ENCODE measurements at places on chromosomes 16 and 17.

GRCh38 chr17:71023249-71024030, 854.1 kb downstream of the KCNJ2 start:
- no peak for DNase-seq

DNA sequence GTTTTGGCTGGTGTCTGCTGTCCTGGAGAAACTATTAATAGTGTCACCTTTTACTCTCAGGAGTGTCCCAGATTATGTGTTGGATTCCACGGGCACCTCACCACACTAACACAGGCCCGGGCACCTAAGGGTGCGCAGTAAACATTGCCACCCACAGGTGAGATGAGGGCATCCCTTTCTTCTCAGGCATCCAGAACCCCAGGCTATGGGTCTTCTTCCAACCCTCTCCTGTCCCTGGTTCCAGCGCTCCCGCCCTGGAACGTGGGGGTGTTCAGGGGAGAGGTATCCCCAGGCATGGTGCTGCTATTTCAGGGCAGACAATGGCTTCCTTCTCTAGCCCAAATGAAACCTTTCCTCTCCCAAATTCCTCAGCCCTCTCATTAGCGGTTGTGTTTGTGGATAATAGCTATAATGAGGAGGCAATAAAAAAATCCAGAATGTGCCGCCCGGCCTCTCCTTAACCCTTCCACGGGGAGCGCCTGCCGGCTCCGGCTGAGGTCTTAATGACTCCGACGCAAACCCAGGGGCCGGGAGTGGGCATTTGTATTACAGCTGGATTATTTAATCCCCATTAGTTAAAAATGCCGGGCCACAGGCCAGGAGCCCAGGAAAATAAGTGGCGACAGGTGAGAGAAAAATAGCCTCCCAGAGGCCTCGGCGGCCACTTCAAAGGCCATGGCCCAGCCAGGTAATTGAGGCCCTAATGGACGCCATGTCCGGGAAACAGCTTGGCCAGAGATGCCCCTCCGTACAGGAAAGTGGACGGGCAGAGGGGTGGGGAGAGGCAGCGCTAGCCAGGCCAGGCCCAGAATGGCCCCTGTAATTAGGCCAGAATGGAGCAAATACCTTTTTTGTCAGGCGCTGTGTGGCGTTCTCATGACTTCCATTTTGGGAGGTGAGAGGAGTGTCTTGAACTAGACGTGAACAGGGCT, 102.8 kb downstream of the IRX5 start:
- DNase-seq: no peak

DNA sequence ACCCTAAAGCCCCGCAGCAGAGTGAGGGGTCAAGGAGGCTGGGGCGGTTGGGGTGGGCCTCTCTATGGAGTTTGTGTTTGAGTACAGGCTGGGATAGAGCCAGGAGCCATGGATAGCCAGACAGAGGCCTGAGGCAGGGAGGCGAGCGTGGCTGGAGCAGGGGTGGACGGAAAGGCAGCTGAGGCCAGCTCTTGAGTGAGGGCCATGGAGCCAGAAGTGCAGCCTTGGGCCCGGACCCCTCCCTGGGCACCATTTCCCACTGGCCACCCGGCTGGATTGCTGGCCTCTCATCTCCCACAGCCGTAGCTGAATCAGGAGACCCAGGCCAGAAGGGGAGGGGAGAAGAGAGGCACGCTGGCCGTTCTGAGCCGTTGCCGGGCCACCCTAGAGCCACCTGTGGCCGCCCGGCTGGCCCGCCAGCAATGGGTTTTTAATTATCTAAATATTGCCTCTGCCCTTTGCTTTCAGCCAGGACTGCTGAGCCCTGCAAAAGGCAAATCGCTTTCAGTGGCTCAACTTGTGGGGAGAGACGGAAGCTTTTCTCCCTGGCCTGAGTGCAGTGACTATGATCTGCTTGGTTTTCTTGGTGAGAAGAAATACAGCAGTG, 75.2 kb upstream of the GSE1 start:
- no peak for DNase-seq

- DNase-seq: no peak
These were observed 1.2 kb upstream of the SOST start for GRCh38 chr17:43759836-43760235.

GRCh38 chr16:53913099-53913870, 209.3 kb downstream of the FTO start:
- DNase-seq: peak; percentile 86

DNA sequence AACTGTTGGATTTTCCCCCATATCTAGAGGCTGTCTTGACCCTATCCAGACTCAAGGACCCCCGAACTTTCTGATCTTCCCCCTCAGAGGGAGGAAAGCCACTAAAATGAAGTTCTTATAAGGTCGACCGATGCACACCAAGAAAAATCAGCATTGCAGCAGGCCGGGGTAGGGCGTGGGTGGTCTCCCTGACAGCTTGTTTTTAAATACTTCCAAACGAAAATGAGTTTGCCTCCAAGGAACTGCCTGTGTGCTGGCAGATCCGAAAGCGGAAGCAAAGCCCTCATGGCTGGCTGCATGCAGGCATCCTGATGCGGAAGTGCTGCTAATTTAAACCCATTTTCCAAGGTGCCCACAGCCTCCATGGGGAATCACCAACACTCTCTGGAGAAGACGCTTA, 374.3 kb upstream of the XYLT1 start:
- no peak for DNase-seq

- no peak for DNase-seq
These were observed 1.4 kb downstream of the HAGHL start for GRCh38 chr16:728131-728889.

DNA sequence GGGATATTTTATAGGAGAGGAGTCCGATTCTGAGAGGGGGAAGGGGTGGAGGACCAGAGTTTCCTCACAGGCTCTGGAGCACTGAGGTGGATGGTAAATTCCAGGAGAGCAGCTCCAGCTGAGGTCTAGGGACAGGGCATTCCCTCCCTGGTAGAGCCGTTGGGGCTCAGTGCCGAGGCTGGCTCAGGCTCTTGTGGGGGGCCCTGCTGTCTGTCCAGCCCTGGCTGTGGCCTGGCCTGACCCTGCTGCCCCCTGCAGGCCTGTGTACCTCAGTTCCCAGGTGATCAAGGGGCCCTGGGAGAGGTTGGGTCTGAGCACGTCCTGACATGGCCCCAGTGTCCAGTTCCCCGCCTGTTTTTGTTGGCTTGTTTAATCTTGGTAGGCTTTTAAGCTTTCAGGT, 16.8 kb downstream of the ZNF750 start:
- DNase-seq: no peak

DNA sequence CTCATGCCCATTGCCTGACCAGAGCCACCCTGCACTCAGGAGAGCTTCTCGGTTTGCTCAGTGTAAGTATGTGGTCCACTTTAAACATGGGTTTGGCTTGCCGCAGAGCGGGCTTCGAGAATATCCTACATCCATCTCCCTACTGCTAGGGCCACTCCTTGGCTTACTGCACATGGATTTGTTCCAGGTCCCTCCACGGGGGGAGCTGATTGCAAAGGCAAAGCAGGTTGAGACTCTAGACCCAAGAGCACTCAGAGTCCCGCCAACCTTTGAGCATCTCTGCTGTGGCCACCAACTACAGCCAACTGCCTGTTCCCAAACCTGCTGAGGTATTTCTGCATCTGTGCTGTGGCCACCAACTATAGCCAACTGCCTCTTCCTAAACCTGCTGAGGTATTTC, 26.4 kb downstream of the RNF135 start:
- DNase-seq: no peak

- no peak for DNase-seq
These were observed at the start of gene VMO1 for GRCh38 chr17:4786106-4786511. VMO1 (minus strand) TSS chr17:4786364; CDS start chr17:4786352, 12 bp downstream.

DNA sequence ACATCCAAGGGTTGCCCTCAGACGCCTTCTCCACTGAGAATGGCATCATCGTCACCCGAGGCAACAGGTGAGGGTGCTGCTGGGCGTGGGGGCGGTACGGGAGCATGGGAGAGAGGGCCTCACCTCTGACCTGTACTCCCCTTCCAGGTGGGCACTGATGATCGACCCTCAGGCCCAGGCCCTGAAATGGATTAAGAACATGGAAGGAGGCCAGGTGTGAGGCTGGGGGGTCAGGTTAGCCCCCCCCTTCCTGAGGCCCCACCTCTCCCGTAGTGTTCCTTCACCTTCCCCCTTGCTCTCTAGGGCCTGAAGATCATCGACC, 16.4 kb upstream of the KDM6B start:
- no peak for DNase-seq

DNA sequence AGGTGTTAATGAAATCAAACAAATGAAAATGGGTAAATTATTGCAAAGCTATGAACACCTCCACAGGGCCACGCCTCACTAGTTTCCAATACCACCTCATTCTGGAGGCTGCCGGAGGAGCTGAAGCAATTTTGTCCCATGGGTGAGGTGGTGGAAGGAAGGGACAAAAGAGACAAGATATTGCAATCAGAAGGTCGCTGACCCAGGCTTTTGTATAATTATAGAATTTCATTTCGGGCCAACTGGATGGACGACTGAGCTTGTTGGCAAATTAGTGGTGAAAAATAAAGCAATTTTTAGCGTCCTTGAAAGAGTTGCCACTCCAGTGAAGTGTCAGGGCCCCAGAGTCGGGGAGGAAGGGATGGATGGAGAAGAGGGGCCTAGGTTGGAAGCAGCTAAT, 147.9 kb downstream of the CYLD start:
- no peak for DNase-seq

DNA sequence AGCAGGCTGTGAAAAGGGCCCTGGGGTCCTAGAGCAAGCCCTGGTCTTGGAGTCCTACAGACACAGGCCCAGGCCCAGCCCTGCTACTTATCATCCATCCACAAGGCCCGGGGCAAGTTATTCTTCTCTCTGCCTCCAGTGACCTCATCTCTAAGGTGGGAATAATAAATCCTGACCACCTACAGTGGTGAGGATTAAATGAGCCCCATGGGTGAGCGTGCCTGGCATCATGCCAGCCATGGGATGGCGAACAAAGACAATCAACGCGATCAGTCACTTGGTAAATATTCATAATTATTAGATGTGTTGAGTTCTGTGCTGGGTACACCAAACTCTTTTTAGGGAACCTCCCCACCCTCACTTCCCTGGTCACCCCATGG, 5.5 kb downstream of the KRT15 start:
- DNase-seq: no peak

- no peak for DNase-seq
These were observed 176.4 kb upstream of the ERCC4 start for GRCh38 chr16:13743571-13743970.

DNA sequence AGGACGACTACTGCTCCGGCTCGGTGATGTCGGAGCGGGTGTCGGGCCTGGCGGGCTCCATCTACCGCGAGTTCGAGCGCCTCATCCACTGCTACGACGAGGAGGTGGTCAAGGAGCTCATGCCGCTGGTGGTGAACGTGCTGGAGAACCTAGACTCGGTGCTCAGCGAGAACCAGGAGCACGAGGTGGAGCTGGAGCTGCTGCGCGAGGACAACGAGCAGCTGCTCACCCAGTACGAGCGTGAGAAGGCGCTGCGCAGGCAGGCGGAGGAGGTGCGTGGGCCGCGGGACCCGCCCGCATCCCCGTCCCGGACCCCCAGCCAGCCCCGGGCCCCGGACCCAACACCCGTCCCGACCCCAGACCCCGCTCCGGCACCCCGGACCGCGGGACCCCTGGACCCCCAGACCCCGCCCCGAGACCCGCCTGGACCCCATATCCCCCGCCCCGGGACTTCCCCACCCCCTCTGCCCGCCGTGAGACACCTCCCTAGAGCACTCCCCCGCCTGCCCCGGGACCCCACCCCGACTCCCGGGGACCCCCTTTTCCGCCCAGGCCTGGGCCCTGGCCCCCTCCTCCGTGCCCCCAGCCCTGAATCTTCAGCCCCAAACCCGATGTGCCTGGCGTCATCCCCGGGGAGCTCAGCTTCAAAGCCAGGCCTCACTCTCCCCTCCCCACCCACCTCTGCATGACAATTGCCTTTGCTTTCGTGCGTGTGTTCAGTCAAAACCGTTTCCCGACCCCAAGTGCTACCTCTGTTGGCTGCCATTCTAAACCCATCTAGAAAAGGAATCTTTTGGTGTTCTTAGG, 594 bp downstream of the MAPK8IP3 start:
- DNase-seq: no peak

DNA sequence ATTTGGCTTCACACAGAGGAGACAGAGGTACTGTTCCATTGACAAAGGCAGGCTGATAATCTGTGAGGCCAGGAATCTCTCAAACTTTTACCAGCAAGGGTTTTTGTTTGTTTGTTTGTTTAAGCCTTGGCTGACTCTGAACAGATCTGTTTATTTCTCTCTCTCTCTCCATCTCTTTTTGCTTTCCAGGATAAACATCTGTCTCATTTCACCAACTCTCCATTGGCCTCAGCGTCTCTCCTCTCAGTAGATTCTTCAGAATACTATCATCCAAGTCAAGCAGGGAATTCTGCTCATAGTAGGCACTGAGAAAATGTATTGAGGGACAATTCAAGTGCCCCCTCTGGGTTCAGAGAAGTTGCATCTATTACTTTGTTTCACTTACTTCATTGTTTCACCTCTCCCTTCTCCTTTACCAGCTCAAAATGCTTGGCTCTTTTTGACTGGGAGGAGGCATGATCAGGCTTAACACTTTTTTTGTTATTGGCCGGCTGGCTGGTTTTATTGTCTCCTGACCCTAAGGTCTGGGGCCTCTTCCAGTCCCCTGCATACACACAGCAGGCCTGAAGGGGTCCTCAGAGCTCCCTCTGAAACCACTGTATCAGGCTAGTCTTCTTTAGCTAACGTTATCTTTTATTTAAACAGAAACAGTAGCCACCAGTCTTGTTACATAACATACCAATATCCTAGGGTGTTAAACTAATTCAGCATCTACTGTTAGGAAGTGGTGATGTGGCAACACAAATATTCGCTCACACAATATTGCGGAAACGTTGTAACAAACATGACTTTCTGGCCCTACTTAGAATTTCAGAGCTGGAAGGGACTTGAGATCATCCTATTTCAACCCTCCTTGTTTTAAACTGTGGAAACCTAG, 2.0 kb upstream of the YPEL2 start:
- peak; percentile 44 for DNase-seq

DNA sequence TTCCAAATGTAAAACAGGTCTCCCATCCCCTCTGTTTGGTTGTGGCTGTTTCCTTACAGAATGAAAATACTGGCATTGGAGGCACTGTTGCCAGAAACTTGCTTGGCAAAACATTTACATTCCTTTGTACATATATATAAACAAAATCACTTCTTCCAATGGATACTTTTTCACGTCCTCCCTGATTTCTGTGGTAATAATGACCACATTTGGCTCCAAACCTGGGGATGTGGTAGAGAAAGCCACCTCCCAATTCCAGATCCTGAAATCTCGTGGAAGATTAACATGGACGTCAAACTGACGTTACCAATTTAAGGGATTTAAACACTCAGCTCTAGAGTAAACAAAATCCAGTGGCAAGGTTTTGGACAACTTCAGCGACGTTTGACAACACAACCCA, 370.8 kb upstream of the ZFHX3 start:
- no peak for DNase-seq

- DNase-seq: no peak
These were observed 6.9 kb downstream of the GAA start for GRCh38 chr17:80108036-80108971.

- no peak for DNase-seq
These were observed 23.1 kb upstream of the TMEM97 start for GRCh38 chr17:28295677-28296578.

- DNase-seq: no peak
These were observed 247.1 kb downstream of the UTP18 start for GRCh38 chr17:51507444-51507843.

Data from fibroblast of skin of left biceps (primary cell).